Fibroblast of villous mesenchyme (primary cell): ENCODE measurements at places on chromosomes 7 and 10.

- DNase-seq: no peak
These were observed 4.6 kb upstream of the LDB3 start for GRCh38 chr10:86663576-86664339.

DNA sequence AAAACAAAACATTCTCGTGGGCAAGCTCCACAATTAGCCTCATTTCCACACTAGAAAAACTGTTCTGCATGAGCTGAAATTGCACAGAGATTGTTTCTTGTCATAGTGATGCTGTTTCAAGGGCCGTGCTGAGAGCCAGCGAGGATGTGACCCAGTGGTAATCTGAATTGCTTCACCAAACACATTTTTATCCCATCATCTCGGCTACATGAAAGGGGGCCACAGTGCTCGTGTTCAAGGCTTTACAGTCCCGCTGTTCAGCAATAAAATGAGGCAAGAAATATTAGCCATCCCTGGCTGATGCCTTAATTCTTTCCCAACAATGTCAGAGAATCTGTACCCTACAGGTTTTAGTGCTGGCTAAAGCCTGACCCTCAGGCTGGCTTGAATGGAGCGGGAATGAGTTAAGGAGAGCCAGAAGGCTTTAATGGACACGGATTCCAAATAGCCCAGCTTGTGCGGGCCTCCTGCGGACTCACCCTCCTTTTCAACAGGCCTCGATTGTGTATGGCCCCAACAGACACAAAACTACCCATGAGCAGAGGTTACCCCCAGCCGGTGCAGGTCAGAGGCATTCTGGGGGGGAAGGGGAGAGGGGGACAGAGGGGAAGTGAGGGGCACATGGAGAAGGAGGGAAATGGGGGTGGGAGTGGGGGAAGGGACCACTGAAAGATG, 2.0 kb upstream of the GDF10 start:
- no peak for DNase-seq

DNA sequence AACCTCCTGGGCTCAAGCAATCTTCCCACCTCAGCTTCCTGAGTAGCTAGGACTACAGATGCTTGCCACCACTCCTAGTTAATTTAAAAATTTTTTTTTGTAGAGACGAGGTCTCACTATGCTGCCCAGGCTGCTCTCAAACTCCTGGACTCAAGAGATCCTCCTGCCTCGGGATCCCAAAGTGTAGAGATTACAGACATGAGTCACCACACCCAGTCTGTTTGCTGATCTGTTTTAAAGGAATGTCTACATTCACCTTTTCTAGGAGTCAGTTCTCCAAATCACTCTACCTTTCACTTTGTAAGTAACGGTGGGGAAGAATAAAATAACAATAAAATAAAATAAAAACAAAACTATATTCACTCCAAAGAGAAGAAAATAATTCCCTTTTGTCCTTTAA, 86.6 kb upstream of the AGBL3 start:
- DNase-seq: peak; percentile 71

GRCh38 chr10:36183726-36184125, 541.6 kb upstream of the FZD8 start:
- DNase-seq: no peak

DNA sequence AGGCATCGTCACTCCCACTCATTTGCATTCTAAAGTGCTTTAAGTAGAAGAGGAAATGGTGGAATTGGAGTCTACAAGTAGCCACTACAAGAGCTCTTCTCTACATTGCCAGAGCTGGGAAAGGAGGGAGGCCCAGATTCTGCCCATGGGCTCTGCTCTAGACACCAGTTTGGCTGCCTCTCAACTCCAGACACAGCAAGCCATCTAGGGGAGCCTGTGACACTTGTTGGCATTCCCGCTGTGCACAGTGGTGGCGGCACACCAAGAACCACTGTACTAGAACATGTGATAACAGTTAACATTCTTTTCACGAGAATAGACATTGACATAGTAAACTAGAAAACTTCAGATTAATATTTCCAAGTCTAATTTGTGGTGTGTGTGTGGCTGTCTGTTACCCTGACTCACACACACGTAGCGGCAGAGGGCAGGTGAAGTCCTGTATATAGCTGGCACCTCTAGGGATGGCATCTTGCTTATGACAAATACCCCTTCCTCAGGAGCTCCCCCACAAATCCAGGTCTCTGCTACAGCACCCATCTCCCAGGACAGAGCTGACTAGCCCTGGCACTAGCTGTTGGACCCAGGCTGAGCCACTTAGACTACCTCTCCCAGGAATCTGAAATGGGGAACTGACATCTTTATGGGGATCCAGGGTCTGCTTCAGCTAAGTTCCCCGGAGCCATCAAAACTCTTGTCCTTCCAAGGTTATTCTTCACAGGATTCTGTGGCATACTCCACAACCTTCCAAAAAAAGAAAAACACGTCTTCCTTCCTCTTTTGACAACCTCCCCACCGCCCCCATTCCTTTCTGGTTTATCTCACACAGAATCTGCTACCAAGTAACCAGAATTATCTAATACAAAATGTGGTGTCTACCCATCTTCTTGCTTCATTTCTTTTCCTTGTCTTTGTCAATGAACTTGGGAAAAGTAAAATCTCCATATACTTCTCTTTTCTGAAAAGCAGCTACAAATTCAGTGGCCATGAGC, 54.7 kb upstream of the MRLN start:
- DNase-seq: no peak

GRCh38 chr10:112546474-112546873, 99.5 kb downstream of the VTI1A start:
- no peak for DNase-seq
